Right atrium auricular region (tissue), 2 donors: ENCODE measurements at places on chromosomes 16 and 17. TPM values are rescaled to one million over a fixed set of nuclear protein-coding genes. Genes with fewer than 3 reads are reported as not detected.

DNA sequence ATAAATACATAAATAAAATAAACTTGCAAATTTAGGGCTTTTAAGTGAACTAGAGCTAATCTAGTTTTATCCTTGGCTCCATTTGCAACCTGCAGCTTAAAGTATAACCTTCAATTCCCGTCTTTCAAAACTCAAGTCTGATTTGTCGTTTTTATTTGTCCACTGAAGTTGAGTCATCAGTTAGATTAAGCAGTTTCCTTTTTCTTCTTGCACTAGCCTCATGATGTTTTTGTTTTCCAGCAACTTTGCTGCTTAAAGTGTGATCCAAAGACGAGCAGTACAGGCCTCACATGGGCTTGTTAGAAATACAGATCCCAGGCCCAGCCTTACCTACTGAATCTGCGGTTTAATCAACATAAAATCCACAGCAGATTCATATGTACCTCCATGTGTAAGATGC, 13.8 kb downstream of the ARSG start:
- DNase-seq, result no peak

CDH8 gene
- total RNA-seq, result not detected

GRCh38 chr17:19533718-19534561, at the start of gene SLC47A1:
Gene SLC47A1 (plus strand): TSS chr17:19533854. CDS start chr17:19533940, 86 bp downstream.
- DNase-seq, result no peak

NUP93 gene
- total RNA-seq, result 18.1 TPM

GLP2R gene
- 1.0 TPM for total RNA-seq

MYH8 gene
- total RNA-seq, result not detected

GPR142 gene
- not detected for total RNA-seq

DNA sequence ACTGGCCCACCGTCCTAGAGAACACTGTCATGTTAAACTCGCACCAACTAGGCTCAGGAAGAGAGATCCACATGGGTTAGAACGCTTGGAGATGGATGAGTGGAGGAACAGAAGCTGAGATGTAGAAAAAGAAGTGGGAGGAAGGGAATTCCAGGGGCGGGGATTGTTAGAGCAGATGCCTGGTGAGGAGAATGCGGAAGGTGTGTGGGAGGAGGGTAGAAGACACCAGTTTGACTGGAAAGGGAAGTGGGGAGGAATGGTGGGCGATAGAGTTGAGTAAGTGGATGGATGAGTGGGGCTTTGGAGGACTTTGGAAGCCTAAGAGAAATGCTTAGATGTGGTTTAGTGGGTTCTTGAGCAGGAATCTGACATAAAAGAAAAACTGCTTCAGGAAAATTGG, 37.4 kb downstream of the DHX38 start:
- DNase-seq, result no peak

DNA sequence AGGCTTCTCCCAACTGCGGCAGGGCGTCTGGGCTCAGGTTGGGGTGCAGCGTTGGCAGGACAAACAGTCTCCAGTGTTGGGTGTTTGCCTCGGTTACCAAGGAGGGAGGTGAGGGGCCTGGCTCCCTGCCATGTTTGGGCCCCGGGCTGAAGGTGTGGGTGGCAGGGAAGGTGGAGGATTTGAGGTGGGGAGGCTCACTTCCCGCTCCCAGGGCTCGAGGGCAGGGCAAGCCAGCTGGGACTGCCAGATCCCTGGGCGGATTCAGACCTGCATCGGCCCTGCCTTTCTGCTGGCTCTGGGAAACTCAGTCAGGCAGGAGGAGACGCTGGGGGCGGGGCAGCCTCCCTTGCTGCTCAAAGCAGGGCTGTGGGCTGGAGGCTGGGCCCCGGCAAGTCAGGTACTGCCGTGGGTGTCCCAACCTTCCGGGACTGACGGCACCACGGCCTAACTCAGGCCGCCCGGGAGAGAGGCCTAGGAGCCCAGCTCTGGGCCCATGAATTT, 31.3 kb upstream of the KRT17 start:
- DNase-seq, result no peak

HS3ST3A1 gene
- total RNA-seq, result not detected

GRCh38 chr16:51756447-51757123, 605.5 kb upstream of the SALL1 start:
- no peak for DNase-seq

VTN gene
- total RNA-seq, result 86.7 TPM

GRCh38 chr16:68231384-68232136, 4.4 kb downstream of the ESRP2 start:
- no peak for DNase-seq
